ENCODE measurements at places on chromosomes 5 and 9.

GRCh38 chr9:16625811-16626210 lies 244.7 kb downstream of the BNC2 start:
- no peak for DNase-seq

DNA sequence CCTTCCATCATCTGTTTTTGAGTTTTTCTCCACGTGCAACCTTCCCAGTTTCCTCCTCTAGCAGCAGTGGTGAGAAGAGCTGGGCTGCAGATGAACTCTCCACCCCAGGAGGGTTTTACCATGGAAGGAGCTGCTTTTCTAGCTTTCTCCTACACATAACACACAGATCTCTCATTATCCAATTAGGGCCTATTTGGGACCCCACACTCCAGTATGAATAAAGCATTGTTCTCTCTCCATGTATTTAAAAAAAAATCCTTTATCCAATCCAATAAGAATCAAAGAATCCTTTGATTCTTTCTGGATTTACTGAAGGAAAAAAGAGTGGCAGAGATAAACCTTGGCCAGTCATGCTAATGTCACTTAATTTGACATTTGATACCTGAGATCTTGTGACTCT lies 31.6 kb upstream of the NAA35 start:
- DNase-seq: no peak

- no peak for DNase-seq
These were observed 19.2 kb downstream of the NIPAL4 start for GRCh38 chr5:157479166-157479565.

DNA sequence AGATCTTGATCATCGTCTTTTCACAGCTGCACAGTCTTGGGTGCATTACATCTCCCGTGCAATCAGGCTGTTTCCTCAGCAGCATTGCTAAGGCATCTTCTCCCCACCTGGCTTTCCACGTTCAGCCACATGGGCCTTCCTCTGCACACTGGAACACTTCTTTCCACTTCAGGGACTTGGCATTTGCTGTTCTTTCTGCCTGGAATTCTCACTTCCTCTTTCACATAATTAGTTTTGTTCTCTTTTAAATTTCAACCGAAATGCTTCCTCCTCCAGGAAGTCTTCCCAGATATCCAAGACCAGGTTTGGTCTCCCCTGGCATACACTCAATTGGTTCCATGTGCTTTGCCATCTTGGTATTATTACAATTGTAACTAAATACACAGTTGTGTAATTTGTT lies 43.8 kb downstream of the WHRN start:
- no peak for DNase-seq

- no peak for DNase-seq
These were observed 74.9 kb upstream of the CER1 start for GRCh38 chr9:14797435-14797834.

GRCh38 chr5:137192293-137192743 lies 306.8 kb downstream of the SPOCK1 start:
- DNase-seq: no peak

- no peak for DNase-seq
These were observed 57.3 kb downstream of the GADD45G start for GRCh38 chr9:89661956-89662717.

GRCh38 chr5:6090079-6090654 lies 288.2 kb downstream of the MED10 start:
- DNase-seq: no peak

Measured in stimulated activated CD8-positive, alpha-beta memory T cell treated with anti-CD3 and anti-CD28 coated beads, Interleukin-12 subunit alpha, Interleukin-12 subunit beta, amount 100 ng/mL, for 1 hour (primary cell).